ENCODE measurements at places on chromosomes 1 and 21.
A peak's percentile ranks its signal among the peaks of the same experiment; 100 is the strongest.

GRCh38 chr1:233662575-233663304, 48.8 kb downstream of the KCNK1 start:
- DNase-seq: peak; percentile 13

DNA sequence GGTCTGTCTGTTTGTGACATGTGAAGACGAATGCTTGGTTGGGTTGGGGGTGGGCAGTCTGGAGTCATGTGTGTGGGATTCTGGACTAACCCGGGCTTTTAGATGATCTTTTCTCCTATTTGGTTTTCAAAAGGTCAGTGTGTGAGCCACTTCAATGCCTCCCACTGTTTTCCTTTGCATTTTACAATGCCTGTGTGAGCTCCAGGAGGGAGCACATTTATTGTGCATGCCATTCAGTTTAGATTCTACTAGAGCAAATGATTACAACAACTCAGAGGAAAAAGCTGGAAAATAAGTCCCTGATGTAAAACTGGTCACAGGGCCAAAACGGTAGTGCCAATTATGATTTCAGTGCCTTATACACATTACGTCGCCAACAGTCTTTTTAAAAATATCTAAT, 90.9 kb downstream of the LYPLAL1 start:
- DNase-seq: peak; percentile 59

DNA sequence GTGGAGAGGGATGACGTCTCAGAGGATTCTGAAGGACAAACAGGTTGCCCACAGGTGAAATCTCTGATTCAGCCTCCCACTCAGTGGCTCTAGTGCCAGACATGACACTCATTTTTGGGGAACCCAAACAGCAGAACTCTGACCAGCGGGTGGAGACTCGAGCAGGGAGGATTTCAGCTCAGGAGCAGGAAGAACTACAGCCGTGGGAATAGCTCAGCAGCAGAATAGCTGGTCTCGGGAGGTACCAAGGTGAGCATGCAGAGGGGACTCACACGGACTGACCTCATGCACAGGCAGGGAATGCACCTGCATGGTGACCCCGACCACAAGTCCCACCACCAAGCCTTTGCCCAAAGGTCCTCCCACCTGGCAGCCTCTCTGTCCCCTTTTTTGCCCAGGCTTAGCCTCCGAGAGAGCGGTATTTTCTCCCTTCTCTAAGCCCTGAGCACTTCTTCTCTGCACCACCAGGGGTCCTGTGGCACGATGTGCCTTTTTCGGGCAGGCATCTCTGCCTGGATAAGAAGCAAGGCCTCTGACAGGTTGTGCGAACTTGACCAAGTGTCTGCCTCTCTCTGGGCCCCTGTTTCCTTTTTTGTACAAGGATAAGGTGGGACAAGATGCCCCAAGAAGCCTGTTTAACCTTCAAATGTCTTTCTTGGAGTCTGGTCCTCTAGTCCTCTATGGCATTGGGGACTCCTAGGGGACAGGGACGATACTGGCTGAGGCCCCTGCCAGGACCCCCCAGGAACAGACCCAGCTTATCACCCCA, 8.8 kb upstream of the FGR start:
- DNase-seq: peak; percentile 61

GRCh38 chr1:182817802-182818201, 21.3 kb upstream of the DHX9 start:
- DNase-seq: no peak

- DNase-seq: no peak
These were observed 10.0 kb upstream of the CDA start for GRCh38 chr1:20578721-20579395.

GRCh38 chr1:226690460-226690982, 48.6 kb downstream of the ITPKB start:
- no peak for DNase-seq

- no peak for DNase-seq
These were observed 8.7 kb downstream of the PLXNA2 start for GRCh38 chr1:208235356-208235981.

DNA sequence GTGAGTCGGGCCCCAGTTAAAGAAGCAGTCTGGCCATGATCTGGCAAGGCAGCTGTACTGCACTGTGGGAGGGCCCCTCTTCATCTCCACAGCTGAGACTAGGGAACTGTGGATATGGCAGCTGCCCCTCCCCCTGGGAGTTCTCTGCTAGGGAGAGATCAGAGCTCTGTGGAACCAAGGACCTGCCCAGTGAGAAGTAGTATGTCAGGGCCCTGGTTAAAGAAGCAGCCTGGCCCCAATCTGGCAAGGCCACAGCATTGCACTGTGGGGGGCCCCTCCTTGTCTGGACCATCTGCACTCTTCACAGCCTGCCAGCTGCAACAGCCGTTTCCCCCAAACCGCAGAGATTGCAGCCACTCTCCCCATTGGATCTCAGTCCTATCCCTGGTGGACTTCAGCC, 208.5 kb downstream of the DNAH14 start:
- no peak for DNase-seq

All from fibroblast of lung (primary cell).